ENCODE measurements at places on chromosomes 5 and 9. TPM values are rescaled to one million over a fixed set of nuclear protein-coding genes. Genes with fewer than 3 reads are reported as not detected.

DNA sequence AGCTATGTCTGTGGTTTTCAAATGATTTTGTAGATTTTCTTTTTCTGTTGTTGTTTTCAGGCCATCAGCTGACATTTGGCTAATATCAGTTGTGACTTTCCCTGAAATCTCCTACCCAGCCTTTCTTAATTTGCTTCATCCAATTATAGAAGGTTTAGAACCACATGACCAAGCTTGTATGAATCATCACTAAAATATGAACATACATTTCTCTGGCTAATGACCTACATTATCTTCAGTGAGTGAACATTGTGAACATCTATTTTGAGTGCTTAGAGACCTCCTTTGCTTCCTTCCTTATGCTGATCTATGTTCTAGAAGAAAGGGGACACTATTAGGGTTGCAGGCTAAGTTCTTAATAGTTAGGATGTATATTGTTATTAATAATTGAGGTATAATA lies 532.5 kb downstream of the RAB3C start:
- no peak for DNase-seq

DNA sequence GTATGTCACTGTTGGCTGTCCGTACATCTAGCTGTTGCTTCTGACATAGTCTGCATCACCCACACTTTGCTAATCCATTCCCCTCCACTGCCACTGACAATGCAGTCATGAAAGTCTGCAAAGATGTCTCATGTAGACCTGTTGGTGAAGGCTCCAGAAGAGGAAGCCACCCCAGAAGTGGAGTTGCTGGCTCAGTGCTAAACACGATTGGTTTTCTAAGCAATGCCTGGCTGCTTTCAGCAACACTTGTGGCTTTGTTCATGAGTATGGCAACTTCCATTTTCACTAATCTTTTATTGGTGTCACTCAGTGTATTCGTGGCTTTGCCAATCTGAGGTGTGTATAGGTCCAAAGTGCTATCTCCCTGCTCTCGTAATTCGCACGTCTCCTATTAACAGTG lies 288.1 kb downstream of the GADD45G start:
- no peak for DNase-seq

DNA sequence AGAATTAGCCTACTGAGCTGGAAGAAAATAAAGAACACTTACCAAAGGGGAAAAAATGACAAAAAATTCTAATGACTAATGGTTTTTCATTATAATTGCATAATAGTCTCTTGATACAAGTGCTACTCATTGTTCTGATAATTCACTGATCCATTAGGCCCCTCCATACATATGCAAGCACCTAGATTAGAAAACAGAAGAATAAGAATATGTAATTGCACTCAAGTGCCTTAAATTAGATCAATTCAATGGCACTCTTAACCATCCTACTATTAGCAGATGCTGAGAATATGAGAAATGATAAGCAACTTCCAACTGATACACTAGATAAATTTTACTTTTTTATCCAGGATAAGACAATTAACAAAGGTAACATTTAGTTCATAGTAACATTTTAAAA lies 440.9 kb upstream of the C9orf72 start:
- DNase-seq: no peak

- DNase-seq: no peak
Observed at GRCh38 chr5:33445798-33446197, 5.0 kb downstream of the TARS1 start.

DNA sequence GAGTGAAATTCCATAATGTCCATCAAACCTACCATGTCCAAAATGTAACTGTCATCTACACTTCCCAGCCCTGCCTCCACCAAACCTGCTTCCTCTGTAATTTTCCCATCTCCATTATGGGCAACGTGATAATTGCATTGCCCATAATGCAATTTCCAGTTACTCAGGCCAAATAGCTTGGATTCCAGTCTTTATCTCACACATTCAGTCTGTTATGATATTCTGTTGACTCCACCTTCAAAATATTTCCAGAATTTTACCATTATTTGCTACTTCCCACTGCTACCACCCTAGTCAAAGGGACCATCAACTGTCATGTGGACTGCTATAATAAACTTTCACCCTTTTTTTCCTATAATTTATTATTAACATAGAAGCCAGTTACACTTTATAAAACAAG lies 256.0 kb downstream of the CWC27 start:
- no peak for DNase-seq

GRCh38 chr5:38163636-38164237 lies 94.6 kb upstream of the EGFLAM start:
- DNase-seq: no peak

Gene IL5
- not detected for polyA plus RNA-seq

Gene RAI14
- 3.3 TPM for polyA plus RNA-seq

Gene BAAT
- polyA plus RNA-seq: 0.03 TPM

Measured in heart right ventricle (tissue), 16 donors.